ENCODE measurements at places on chromosomes 4 and X.

DNA sequence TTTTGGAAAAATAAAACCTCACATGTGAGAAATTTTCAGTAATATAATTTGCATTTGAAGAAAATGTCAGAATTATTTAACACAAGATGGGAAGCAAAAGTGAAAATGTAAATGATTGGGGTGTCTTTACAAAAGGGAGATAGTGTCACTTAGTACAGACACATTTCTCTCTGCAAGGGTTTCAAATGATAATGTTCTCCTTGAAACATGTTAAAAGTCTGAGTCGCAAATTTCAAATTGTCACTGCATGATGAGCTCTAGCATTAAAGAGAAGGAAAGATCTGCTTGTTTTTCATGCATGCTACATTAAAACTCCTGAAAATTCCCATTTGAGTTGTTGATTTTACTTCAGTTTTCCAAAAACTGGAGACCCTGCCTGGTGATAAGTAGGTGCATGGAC, 122.0 kb upstream of the LDB2 start:
- no peak for DNase-seq

GRCh38 chr4:77473509-77473908, 132.1 kb upstream of the CXCL13 start:
- DNase-seq, result no peak

DNA sequence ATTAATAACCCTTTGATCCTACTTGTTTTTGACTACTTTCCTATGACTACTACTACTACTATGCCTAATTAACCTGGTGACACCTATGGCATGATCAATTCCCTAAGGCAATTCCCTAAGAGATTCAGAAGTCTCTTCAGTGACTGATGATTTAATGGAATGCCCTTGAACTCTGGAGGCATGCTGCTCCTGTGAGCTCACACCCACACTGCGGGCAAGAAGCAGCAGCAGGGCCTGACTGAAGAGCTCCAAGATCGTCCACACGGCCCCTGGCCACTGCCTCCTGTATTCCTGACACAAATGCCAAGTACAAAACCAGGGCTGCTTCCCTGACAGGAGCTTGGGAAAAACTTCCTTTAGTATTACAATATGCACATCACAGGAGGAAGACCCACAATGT, 74.2 kb upstream of the STS start:
- no peak for DNase-seq

DNA sequence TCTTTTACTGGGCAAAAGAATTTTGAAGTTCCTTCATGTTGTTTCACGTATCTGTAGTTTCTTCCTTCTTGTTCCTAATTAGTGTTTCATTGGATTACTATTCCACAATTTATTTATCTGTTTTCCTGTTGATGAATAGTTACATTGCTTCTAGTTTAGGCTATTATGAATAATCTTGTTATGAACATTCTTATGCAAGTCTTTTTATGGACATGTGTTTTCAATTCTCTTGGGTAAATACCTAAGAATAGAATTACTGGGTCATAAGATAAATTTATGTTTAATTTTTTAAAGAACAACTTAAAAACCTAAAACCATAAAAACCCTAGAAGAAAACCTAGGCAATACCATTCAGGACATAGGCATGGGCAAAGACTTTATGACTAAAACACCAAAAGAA, 70.9 kb upstream of the RXFP1 start:
- no peak for DNase-seq

GRCh38 chrX:15343075-15343476, 7.8 kb upstream of the PIGA start:
- DNase-seq, result no peak

DNA sequence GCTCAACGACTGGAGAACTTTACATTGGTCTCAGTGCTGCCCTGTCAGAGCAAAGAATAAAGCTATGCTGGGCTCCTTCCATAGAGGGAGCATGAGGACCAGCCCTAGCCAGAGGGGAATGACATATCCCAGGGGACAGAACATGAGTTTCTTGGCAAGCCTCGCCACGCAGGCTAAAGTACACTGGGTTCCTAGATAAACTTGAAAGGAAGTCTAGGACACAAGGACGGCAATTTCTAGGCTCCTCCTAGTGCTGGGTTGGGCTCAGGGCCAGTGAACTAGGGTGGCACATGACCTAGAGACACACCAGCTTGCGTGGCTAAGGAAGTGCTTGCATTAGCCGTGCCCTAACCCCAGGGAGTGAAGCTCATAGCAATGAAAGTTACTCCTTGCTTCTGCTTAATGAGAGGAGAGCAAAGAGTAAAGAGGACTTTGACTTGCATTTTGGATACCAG, 141.0 kb downstream of the MAB21L2 start:
- DNase-seq, result no peak

DNA sequence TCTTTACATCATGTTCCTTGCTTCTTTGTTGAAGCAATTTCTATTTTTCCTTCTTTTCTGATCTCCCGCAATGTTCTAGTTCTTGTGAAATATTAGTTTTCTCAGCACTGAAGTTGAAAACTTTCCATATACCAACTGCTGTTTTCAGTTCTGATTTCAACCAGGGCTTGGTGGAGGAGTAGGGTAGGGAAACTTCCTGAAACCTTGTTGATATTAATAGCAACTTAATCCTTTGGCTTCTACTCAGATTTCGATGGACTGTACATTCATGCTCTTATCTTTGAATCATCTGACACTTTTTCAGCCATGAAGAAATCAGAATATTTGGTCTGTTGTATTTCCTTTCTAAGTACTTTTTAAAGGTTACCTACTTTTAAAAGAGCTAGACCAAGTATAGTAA, 315.8 kb downstream of the RPA4 start:
- no peak for DNase-seq

GRCh38 chr4:182504463-182504862, 261.3 kb downstream of the TENM3 start:
- DNase-seq, result no peak

DNA sequence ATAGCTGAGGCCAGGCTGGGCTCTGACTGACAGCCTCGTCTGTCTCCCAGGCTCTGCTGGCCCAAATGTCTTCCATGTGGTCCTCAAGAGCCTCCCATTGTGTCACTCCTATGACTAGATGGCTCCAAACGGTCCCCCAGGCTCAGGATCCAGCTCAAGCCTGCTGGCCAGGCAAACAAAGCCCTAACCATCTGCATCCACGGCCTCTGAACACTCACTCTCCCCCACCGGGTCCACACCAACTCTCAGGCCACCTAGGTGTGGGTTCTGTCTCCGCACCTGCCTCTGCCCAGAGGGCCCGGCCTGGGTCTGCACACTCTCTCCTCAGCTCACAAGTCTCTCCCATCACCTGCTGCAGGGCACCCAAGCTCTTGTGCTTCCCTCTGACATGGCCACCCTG, 52.9 kb downstream of the JAKMIP1 start:
- no peak for DNase-seq

DNA sequence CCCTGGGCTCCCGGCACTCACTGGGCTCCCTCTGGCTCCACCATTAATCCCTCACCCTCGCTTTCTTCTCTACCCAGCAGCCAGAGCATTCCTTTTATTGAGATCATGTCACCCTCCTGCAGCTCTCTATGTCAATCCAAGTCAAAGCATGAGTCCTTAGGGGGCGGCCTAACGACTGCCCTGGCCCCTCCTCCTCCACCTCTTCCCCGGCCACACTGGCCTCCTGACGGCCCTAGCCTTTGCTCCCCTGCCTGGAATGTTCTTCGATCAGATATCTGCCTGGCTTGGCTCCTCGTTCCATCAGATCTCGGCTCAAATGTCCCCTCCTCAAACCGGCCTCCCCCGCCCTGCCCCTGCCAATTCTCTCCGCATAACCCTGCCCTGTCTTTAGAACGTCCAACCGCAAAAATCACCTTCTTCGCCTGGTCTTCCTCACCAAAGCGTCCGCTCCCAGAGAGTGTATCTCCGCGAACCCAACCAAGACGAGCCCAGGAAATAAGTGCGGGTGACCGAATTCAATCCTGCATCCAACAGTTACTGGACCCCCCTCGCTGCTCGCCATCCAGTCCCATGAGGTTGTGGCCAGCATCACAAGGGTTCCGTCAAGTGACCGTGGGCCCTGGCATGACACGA, 722 bp upstream of the PNCK start:
- DNase-seq, result no peak

DNA sequence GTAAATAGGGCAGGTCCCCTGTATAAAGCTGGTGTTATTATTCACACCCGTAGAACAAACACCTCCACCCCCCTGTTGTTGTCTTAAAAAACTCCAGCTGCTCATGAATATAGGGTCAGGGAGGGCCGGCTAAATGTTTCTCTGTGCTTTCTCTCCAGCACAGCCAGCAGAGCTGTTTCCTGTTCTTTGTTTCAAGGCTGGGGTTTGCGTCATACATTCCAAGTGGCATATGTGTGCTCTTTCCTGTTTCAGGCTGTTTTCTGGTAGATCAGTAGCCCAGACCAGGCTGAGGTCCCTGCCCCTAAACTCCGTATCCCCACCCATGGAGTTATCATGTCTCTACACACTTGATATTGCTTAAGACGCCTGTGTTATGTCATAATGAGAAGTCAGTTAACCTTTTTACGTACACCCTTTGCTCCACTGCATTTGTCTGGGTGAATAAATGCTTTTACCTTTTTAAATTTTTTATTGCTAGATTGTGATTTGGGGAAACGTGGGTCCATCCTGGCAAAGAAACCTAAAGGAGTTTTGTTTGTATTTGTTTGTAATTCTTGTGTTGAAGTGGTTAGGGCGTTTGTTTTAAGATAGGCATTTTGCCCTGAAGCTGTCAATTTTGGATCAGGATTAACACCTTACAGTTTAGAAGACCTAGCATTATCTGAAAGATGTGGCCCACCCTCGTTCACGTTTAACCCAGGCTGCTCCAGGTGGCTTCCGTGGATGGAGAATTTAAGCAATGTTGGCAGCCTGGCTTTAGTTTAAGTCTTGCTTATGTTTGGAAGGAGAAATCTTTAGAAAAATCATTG, 3.3 kb downstream of the KLF3 start:
- no peak for DNase-seq

DNA sequence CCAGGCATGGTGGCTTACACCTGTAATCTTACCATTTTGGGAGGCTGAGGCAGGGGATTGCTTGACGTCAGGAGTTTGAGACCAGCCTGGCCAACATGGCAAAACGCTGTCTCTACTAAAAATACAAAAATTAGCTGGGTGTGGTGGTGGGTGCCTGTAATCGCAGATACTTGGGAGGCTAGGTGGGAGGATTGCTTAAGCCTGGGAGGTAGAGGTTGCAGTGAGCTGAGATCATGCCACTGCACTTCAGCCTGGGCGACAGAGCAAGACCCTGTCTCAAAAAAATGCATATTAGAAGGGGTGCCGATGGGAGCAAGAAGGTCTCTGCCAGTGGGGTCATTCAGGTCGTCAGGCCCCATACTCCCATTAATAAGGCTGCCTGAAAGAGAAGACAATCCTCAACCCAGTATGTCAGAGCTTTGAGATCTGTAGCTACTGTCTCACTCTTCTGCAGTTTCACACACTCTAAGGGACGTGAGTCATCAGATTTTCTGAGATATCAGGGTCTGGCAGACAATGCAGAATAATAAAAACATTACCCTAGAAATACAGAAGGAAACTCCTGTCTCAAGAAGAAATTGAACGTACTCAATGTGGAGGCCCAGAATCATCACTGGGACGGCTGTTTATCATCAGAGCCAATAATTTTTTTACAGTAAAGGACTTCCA, 176.7 kb upstream of the FAT1 start:
- no peak for DNase-seq

- no peak for DNase-seq
Observed at GRCh38 chrX:45749375-45749774, 548.7 kb upstream of the DIPK2B start.

DNA sequence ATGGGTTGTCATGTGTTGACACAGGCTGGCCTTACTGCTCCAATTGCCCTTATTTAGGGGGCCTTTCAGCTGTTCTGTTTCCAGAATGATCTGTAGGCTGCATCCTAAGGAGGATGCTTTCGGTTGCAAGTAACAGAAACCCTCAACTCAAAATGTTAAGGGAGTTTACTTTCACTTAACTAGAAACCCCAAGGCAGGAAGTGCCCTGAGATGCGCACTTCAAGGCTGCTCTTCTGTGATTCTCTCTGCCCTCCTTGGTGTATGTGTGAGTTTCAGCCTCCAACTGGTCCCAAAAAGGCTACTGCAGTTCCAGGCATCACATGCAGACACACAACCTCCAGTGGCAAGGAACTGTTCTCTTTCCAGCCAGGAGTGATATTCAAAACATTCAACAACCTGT, 97.3 kb upstream of the ATP6AP2 start:
- DNase-seq, result no peak

GRCh38 chrX:39890807-39891206, 207.0 kb downstream of the BCOR start:
- no peak for DNase-seq

GRCh38 chrX:139766545-139766983, 58.6 kb upstream of the MCF2 start:
- DNase-seq, result no peak

GRCh38 chr4:48109413-48110263, 24.4 kb downstream of the TXK start:
- no peak for DNase-seq

DNA sequence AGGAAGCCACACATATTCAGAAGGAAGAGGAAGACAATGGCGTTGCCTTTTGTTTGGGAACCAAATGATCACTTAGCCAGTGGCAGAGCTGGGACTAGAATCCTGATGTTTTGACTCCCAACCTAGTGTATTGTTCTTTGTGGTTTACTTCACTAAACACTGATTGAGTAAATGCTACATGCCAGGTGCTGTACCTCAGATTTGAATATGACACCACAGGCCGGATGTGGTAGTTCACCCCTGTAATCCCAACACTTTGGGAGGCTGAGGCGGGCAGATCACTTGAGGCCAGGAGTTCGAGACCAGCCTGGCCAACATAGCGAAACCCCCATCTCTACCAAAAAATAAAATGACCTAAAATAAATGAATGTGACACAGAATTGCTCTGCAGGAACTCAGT, 8.4 kb downstream of the NDUFA1 start:
- no peak for DNase-seq

DNA sequence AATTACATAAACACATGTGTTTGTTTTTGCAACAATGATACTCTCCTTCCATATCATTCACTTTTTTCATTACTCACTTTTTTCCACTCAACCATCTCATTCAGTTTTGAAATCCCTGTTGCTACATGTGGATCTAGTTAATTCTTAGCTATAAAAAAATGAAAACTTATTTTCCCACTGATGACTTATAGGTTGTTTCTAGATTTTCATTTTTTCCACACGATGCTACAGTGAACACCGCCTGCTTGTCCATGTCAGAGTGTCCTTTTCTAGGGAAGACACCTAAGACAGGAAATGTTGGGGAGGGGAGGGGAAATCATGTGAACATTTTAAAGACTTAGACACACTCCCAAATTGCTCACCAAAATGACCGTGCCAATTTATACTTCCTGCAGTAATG, 70.2 kb downstream of the SUPT20HL2 start:
- DNase-seq, result no peak

DNA sequence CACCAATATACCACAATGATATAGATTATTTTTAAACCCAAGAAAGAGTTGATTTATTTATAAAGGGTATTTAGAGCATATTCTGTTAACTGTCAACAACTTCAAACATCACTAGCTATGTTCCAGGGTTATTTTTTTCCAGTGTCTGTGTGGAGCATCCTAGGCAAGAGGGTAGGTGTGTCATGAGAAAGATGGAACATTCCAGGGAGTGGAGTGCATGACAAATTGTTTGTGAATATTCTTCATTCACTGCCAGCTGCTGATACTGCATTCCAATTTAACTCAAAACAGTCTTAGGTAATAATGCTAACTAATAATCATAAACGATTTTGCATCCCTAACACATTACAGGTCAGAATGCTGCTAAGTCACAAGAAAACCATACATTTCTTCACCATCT, 148.7 kb upstream of the RASGEF1B start:
- DNase-seq, result no peak

- DNase-seq, result no peak
Observed at GRCh38 chr4:6561173-6561516, 13.8 kb upstream of the MAN2B2 start.
